ENCODE measurements at places on chromosomes 7 and 10.

DNA sequence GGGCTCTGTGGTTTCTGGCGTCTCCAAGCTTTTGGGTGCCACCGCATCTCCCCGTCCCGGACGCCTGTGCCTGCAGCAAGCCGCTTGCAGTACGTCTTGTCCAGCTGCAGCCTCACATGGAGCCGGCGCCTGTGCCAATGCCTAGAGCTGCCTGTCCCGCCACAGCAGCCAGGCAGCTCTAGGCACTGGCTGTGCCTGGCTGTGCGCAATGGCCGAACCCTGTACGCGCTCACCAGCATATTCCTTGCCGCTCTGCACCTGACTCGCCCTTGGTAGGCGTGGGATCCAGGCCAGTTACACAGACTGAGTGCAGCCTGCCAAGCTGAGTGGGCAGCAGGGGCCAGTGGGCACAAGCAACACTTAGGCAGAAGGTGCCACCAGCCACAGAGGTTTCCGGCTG lies 381.2 kb upstream of the SORCS1 start:
- no peaks in the 10 kb centered on the region for H3K4me1 ChIP-seq
- no peak overlapping the region for H3K4me3 ChIP-seq
- no peak overlapping the region for H3K27ac ChIP-seq
- no peaks in the 10 kb centered on the region for H3K27me3 ChIP-seq

DNA sequence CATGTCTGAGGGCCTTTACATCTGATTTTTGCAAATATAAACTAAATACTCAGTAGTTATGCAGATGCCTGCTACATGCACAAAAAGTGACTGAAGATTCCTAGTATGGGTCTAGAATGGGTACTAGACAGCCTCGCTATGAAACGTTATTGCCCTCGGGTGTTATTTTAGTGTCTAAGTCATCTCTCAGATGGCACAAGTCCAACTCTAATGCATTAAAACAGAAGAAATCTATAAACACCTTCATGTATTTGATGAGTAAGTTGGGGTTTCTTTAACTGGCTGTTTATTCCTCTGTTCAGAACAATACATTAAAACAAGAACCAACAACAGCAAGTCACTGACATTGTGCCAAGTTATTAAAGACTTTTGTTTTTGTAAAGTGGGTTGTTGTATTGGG lies 41.6 kb downstream of the TEX36 start:
- no peaks in the 10 kb centered on the region for H3K4me1 ChIP-seq

- H3K36me3 ChIP-seq = no peaks in the 10 kb centered on the region
- no peak overlapping the region for H3K27ac ChIP-seq
- no peak overlapping the region for H3K4me3 ChIP-seq
- no peaks in the 10 kb centered on the region for H3K27me3 ChIP-seq
These were observed 617.7 kb upstream of the ANKRD30A start for GRCh38 chr10:36507715-36508114.

- no peaks in the 10 kb centered on the region for H3K36me3 ChIP-seq
- DNase-seq = no peak
- H3K27me3 ChIP-seq = no peaks in the 10 kb centered on the region
- H3K4me3 ChIP-seq = no peak overlapping the region
These were observed 33.3 kb upstream of the MNX1 start for GRCh38 chr7:157043745-157044144.

DNA sequence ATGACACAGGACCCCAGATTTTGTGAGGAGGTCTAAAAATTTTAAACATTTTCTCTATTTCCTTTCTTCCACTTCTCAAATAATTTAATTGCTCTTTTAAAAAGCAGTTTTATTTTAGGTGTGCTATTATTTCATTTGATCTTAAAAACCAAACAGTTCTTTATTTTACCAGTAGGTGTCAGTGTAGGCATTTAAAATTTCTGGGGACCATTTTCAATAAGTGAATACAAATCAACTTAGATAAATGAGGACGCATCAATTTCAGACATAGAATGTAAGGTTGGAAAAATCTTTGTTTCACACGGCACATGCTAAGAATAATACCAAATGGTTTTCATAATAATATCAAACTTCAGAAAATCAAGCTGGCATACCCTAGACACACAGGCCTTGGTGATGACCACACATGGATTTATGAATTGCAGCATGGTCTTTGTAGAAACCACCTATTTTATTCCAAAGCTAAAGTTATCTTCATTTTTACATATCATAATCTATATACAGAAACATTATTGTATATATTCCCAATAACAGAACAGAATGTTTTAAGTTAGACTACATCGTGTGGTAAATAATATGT lies 127.6 kb upstream of the SLC26A5 start:
- no peaks in the 10 kb centered on the region for H3K36me3 ChIP-seq
- no peak overlapping the region for H3K27ac ChIP-seq
- H3K4me1 ChIP-seq = no peaks in the 10 kb centered on the region
- H3K4me3 ChIP-seq = no peak overlapping the region
- H3K27me3 ChIP-seq = no peaks in the 10 kb centered on the region

GRCh38 chr7:151735186-151735850 lies 141.6 kb downstream of the PRKAG2 start:
- H3K27ac ChIP-seq = no peak overlapping the region
- no peaks in the 10 kb centered on the region for H3K27me3 ChIP-seq
- no peaks in the 10 kb centered on the region for H3K36me3 ChIP-seq

- no peaks in the 10 kb centered on the region for H3K4me1 ChIP-seq
- DNase-seq = peak; percentile 74
- H3K27ac ChIP-seq = no peak overlapping the region
- H3K4me3 ChIP-seq = no peak overlapping the region
These were observed 166.1 kb downstream of the ST7 start for GRCh38 chr7:117119192-117119924.

DNA sequence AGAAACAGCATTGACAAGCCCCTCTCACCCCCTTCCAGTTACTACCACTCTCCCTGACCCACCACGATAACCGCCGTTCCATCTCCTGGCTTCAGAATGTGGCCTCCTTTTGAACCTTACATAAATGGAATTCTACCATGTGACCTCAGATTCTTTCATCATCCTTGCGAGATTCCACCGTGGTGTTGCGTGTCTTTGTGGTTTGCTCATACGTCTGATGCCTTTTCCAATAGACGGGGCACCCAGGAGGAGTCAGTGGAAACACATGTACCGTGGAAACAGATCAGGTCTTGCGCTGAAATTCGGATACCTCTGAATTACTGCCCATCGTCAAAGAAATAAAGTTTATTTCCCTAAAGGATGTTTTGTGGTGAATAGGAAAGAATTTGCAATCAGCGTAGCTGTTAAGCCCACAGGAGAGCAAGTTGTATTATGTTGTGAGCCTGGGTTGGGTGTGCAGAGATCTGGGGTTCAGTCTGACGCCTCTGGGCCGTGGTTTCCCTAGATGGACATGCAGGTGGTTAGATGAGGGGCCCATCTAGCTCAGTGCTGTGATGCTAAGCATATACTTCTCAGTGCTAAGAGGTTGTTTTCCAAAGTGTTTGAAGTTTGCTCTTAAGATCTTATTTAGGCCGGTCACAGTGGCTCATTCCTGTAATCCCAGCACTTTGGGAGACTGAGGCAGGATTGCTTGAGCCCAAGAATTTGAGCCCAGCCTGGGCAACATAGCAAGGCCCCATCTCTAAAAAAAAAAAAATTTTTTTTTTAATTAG lies 29.1 kb downstream of the GTF2IRD1 start:
- H3K27ac ChIP-seq = no peak overlapping the region
- no peaks in the 10 kb centered on the region for H3K4me1 ChIP-seq
- no peaks in the 10 kb centered on the region for H3K36me3 ChIP-seq
- DNase-seq = no peak

DNA sequence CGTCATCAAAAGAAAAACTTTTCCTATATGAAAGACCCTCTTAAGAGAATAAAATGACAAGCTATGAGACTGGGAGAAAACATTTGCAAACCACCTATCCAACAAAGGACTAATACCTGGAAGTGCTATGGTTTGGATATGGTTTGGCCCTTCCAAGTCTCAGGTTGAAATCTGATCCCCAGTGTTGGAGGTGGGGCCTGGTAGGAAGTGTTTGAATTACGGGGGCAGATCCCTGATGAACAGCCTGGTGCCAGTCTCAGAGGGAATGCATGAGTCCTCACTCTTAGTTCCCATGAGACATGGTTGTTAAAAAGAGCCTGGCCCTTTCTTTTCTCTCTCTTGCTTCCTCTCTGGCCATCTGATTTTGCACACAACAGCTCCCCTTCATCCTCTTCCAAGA lies 6.3 kb downstream of the ALDH18A1 start:
- H3K4me3 ChIP-seq = no peak overlapping the region
- no peak overlapping the region for H3K27ac ChIP-seq
- H3K36me3 ChIP-seq = no peaks in the 10 kb centered on the region
- H3K4me1 ChIP-seq = peaks cover 7% of the 10 kb centered on the region

- no peak overlapping the region for H3K27ac ChIP-seq
- no peaks in the 10 kb centered on the region for H3K36me3 ChIP-seq
- no peaks in the 10 kb centered on the region for H3K27me3 ChIP-seq
- H3K4me1 ChIP-seq = no peaks in the 10 kb centered on the region
- no peak for DNase-seq
These were observed 38.1 kb downstream of the CTTNBP2 start for GRCh38 chr7:117835016-117835664.

DNA sequence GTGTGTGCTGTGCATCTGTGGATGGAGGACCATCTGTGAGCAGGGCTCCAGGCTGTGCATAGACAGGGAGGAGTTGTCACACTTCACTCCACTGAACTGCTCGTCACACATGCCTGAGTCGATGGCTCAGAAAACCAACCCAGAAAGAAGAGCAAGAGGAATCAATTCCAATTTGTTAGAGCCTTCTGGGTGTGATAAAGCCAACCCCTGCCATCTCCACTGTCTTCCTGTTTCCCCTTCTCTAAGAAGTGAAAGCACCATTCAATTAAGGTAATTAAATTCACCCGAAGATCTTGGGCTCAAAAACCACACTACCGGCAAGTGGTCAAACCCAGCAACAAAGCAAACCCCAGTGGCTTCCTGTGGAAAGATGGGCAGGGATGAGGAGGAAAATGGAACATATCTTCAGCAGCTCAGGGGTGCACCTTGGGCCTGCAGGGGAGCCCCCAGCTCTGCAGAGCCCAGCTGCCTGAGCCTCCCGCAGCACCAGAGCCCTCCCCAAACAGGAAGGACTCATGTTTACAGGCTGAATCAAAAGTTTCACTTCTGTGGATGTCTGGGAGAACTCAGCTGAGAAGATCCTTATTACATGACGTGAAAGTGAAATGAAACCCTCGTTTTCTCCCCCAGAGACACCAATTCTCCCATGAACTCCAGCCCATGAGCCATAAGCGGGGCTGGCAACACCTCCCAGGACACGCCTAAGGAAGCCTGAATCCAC lies 10.9 kb downstream of the C10orf71 start:
- peaks cover 16% of the 10 kb centered on the region for H3K4me1 ChIP-seq
- no peaks in the 10 kb centered on the region for H3K27me3 ChIP-seq
- H3K36me3 ChIP-seq = no peaks in the 10 kb centered on the region
- DNase-seq = no peak
- H3K27ac ChIP-seq = no peak overlapping the region

DNA sequence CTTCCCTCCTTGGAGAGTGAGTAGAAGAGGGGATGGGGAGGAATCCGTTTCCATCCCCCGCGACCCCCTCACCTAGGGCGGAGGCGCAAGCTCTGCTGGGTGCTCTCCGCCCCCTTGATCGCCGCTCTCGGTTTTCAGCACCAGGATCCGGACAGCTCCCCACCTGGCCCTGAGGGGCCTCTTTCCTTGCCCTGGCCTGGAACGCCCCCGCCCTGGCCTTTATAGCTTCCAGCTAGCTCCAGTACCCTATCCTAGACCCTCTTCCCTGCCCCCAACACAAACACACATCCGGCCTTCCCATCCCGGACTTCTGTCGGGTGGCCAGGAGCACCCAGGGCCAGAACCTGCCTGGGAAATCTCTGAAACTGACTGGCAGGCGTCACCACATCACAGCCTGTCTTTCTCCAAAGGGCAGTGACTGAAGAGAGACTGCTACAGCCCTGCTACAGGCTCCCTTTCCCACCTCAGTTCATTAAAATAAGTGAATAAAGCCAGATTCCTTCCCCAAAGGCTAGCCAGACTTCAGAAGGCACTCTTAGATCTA lies 72.3 kb upstream of the LEP start:
- no peak overlapping the region for H3K27ac ChIP-seq
- no peaks in the 10 kb centered on the region for H3K36me3 ChIP-seq
- peaks cover 20% of the 10 kb centered on the region for H3K27me3 ChIP-seq
- peaks cover 24% of the 10 kb centered on the region for H3K4me1 ChIP-seq
- H3K4me3 ChIP-seq = no peak overlapping the region

Measured in CD4-positive, alpha-beta memory T cell (primary cell).